Stimulated activated CD8-positive, alpha-beta memory T cell treated with anti-CD3 and anti-CD28 coated beads, Interleukin-4, amount 100 ng/mL, for 48 hours (primary cell): ENCODE measurements at places on chromosomes 1 and 21.
A peak's percentile ranks its signal among the peaks of the same experiment; 100 is the strongest.

DNA sequence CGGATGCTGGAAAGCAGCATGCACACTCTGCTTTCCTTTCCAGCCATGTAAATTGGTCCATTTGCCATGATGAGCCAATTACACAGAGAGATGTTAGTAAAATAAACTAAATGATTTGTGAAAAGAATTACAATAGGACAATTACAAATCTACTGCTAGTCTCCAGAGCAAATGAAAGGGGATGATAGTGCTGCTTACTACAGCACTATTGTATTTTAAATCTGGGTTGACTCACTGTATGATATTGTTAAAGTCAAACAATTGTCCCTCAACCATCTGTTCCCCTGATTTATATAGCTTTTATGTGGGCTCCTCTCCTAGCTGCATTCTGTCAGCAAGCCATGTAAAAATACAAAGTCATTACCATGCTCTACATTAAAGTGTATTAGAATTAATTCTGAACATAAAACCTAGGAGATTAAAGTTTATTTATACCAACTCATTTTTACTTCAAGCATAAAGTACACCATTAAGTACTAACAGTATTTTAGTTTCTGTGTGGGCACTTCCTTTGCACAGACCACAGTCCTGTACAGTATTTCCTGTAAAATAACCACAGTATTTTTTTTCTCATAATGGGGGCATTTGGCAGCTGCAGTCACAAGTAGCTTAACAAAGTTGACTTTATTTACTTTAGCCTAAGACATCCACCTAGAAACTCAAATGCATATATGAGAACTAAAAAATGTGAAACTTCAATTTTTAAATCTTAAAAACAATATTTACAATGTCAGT is 135.8 kb downstream of the VAV3 start:
- DNase-seq = no peak

DNA sequence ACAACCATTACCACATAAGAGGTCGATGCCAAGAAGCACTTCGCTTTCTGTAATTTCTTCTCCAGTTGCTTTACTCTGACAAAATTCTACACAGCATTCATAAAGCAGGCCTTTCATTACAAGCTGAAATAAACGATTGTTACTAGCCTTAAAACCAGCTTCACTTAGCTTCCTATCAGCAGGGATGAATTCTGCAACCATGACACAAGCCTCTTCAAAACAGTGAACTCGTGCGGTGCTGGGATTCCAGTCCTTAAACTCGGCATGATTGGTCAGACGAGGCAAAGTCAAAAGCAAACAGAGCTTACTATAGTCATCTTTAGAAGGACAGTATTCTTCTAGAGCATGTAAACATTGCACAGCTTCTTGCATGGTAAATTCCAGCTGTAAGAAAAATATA is 30.6 kb downstream of the WDR47 start:
- DNase-seq = no peak

GRCh38 chr1:102800406-102800805 is 307.9 kb downstream of the COL11A1 start:
- no peak for DNase-seq

- DNase-seq = no peak
These were observed 25.2 kb downstream of the ACKR1 start for GRCh38 chr1:159229896-159230295.

DNA sequence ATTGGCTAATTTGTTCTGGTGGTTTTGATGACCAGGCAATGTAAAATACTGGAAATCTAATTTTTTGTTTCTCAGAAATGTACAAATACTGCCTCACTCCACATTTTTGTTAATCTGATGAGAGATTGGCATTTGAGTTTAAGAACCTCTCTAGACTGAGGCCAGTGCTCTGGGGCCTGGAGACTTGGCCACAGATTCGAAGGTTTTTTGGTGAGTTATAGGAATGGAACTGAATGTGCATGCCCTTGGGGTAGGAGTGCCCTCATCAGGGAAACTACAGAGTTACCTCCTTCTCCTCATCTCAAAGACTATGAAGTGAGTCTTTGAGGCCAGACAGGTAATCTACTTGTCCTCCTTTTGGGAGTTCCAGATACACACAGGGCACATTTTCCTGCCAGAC is 347.9 kb downstream of the LTN1 start:
- no peak for DNase-seq

DNA sequence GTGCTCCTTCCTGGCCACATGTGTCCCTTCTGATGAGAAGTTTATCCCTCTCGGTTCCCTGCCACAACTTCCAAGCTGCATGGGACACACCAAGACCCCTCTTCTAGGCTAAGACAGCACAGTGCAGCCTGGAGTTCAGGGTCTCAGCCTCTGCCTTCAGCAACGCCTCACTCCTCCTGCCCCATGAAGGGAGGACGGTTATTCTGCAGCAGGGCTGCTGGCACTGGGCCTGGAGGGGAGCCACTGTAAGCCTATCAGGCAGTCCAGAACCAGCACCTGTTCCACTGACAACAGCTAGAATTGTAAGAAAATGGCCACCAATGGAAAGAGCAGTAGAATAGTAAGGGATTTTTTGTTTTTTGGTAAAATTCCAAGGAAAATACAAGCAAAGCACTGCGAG is 72.3 kb downstream of the GALNT2 start:
- no peak for DNase-seq

- DNase-seq = no peak
These were observed 143.9 kb downstream of the RGS7 start for GRCh38 chr1:241213139-241213538.

GRCh38 chr1:223742856-223743517 is 30.6 kb downstream of the CAPN2 start:
- no peak for DNase-seq

DNA sequence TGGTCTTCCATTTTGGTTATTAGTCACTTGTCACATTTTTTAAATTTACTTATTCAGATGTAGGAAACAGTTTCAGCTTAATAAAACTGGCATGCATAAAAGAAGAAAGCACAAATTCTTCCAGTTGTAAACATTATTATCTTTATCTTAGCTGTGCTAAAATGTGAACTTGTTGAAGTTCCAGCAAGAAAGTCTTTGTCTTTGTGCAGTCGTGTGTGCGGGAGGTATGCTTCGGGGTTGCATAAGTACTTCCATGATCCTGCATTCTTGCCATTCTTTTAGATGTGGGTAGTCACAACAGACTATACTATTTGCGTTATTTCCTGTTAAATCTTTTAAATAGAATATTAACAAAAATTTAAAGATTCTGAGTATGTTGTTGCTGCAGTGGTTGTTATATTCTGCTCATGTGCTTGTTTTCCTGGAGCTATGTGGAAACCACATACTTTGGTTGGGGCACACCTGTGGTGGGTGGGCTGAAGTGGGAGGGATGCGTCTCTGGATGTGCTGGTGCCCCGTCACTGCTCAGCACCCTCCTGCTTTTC is 49.9 kb downstream of the CBS start:
- no peak for DNase-seq

DNA sequence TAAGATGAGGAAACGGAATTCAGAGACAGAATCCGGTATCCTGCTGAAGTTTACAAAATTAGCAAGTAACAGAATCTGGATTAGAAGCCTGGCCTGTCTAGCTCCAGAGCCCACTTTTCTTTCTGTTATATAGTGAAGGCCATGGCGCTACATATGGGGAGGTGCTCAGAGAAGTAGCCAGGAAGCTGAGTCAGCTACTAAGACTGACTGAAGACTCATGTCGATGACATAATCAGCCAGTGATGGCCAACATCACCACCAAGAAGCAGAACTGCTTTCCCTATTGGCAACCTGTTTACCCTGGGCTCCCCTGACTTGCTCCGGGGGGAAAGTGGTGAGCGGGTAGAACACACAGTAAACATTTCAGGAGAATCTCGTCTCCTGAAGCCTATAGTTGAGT is 18.8 kb downstream of the LRRC52 start:
- no peak for DNase-seq

GRCh38 chr1:107682467-107682866 is 282.5 kb downstream of the VAV3 start:
- no peak for DNase-seq

- no peak for DNase-seq
These were observed 104.4 kb downstream of the PTPN14 start for GRCh38 chr1:214446772-214447556.

GRCh38 chr1:184556665-184557064 is 169.8 kb downstream of the C1orf21 start:
- no peak for DNase-seq

- peak; percentile 66 for DNase-seq
These were observed 17.2 kb upstream of the SLAMF6 start for GRCh38 chr1:160539990-160540858.

- no peak for DNase-seq
These were observed 183.2 kb downstream of the TRABD2B start for GRCh38 chr1:47813970-47814369.
